ENCODE measurements at places on chromosomes 4 and X. TPM values are rescaled to one million over a fixed set of nuclear protein-coding genes. Genes with fewer than 3 reads are reported as not detected.

GRCh38 chr4:65592089-65592488, 78.2 kb downstream of the EPHA5 start:
- H3K36me3 ChIP-seq: no peaks in the 10 kb centered on the region
- no peak for DNase-seq
- no peaks in the 10 kb centered on the region for H3K4me1 ChIP-seq
- H3K27me3 ChIP-seq: no peaks in the 10 kb centered on the region

CT83 gene
- not detected for polyA plus RNA-seq

GPR173 gene
- 4.0 TPM for polyA plus RNA-seq

KLHL4 gene
- 4.8 TPM for polyA plus RNA-seq

CFAP47 gene
- polyA plus RNA-seq: 0.08 TPM

UFSP2 gene
- 76.4 TPM for polyA plus RNA-seq

GRCh38 chrX:48957477-48957826, at the start of gene OTUD5:
TSS of gene OTUD5 (minus strand) at chrX:48957607. CDS start at chrX:48957570, 37 bp downstream.
- H3K4me1 ChIP-seq: peaks cover 6% of the 10 kb centered on the region
- no peaks in the 10 kb centered on the region for H3K27me3 ChIP-seq
- peak within 1 kb of the TSS; percentile 85 for H3K27ac ChIP-seq
- DNase-seq: no peak
- no peaks in the 10 kb centered on the region for H3K36me3 ChIP-seq
- H3K4me3 ChIP-seq: peak within 1 kb of the TSS; percentile 24

SLITRK4 gene
- 27.6 TPM for polyA plus RNA-seq

DNA sequence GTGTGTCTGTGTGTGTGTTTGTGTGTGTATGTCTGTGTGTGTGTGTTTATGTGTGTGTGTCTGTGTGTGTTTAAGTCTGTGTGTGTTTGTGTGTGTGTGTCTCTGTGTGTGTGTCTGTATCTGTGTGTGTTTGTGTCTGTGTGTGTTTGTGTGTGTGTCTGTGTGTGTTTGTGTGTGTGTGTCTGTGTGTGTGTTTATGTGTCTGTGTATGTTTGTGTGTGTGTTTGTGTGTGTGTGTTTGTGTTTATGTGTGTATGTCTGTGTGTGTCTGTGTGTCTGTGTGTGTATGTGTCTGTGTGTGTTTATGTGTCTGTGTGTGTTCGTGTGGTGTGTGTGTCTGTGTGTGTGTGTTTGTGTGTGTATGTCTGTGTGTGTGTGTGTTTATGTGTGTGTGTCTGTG, 11.4 kb downstream of the IL9R start:
- DNase-seq: no peak
- H3K4me3 ChIP-seq: no peak overlapping the region
- H3K27ac ChIP-seq: no peak overlapping the region
- no peaks in the 10 kb centered on the region for H3K36me3 ChIP-seq
- H3K27me3 ChIP-seq: no peaks in the 10 kb centered on the region

MAGEB3 gene
- polyA plus RNA-seq: not detected

GRCh38 chrX:133648594-133648993, 233.3 kb upstream of the GPC4 start:
- no peaks in the 10 kb centered on the region for H3K4me1 ChIP-seq
- H3K4me3 ChIP-seq: no peak overlapping the region
- peaks cover 3% of the 10 kb centered on the region for H3K27me3 ChIP-seq

DNA sequence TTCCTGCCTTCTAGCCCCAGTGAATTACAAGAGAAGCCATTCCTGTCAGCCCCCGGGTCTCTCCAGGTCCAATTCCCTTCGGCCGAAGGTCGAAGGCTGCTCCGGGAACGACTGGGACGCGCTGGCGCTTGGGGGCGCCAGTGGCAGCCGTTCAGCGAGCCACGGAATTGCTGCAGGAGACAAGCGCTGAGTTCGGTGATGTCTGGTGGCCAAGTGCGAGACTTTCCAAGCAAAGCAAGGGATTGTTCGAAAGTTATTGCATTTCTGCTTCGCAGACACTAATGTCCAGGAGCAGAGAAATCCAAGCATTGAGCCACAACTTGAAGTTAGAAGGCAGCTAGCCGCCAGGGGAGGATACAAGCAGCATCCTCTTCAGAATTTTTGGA, 1.1 kb upstream of the DKK2 start:
- DNase-seq: peak; percentile 14
- H3K27ac ChIP-seq: no peak overlapping the region
- H3K27me3 ChIP-seq: peaks cover 44% of the 10 kb centered on the region
- no peak overlapping the region for H3K4me3 ChIP-seq

- no peaks in the 10 kb centered on the region for H3K27me3 ChIP-seq
- no peak overlapping the region for H3K27ac ChIP-seq
- no peak overlapping the region for H3K4me3 ChIP-seq
- H3K4me1 ChIP-seq: no peaks in the 10 kb centered on the region
Measured at GRCh38 chr4:10639100-10639499, 45.5 kb downstream of the CLNK start.

DNA sequence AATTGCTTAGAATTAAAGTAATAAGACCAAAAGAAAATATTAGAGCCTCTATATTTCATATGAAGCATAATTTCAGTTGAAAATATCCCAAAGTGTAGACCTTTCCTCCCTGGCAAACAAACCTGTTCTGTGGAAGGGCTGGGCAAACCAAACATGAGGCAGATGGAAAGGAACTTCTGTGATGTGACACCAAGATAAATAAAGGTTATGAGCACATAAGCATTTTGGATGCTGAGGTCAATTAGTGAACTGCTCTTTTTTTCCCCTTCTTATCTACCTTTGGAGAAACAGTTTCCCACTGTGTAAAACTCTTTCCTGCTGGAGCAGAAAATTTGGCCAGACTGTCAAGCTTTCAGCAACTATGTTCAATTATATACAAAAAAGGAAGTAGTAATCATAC, 109.6 kb upstream of the STIM2 start:
- H3K27ac ChIP-seq: no peak overlapping the region
- H3K4me3 ChIP-seq: no peak overlapping the region
- no peak for DNase-seq
- no peaks in the 10 kb centered on the region for H3K36me3 ChIP-seq
- no peaks in the 10 kb centered on the region for H3K27me3 ChIP-seq

MEPE gene
- not detected for polyA plus RNA-seq

GABRE gene
- 0.92 TPM for polyA plus RNA-seq

DNA sequence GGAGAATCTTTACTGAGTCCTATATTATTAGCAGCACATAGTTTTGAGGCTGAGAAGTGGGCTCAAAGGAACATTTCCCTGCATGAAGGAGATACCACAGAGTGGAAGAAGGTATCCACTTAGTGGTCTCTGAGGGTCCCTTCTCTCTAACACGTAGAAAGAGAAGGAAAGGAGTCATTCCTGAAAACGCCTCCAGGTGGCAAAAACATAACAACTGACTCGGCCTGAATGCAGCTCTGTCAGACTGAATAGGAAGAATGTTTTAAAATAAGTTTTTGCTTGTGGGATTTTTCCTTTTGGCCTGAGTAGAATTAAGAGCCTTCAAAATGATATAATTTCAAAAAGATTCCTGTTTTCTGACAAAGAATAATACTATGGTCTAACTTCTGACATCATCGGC, 23.3 kb downstream of the RPGR start:
- no peaks in the 10 kb centered on the region for H3K36me3 ChIP-seq
- DNase-seq: no peak
- no peaks in the 10 kb centered on the region for H3K4me1 ChIP-seq
- H3K27me3 ChIP-seq: no peaks in the 10 kb centered on the region
- H3K4me3 ChIP-seq: no peak overlapping the region

DNA sequence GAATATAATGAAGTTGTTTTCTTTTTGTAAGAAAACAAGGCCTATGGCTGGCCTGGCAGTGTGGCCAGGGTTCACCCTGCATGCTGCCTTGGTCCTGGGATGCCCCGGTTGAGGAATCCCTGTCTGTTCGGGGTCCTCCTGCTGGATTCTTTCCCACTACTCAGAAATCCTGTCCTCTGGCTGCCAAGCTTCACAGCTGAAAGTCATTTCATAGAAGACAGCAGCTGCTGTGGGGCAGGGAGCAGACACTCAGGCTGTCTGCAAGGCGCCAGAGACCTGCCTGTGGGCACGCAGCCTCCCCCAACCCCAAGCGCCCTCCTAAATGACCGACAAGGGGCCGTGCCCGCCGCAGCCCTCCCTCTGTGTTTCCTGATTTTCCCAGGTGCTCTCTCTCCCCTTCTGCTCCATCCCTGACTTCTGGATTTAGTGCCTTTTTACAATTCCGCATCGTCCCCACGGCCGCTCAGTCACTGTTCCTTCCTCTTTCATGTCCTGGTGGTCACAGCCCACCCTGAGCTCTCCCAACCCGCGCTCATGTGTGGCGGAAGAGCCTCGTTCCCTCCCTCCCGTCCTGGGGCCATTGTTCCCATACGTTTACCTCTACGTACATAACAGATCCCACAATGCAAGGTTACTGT, 27.5 kb downstream of the ZFYVE28 start:
- no peak overlapping the region for H3K4me3 ChIP-seq
- H3K4me1 ChIP-seq: no peaks in the 10 kb centered on the region
- no peaks in the 10 kb centered on the region for H3K27me3 ChIP-seq
- no peaks in the 10 kb centered on the region for H3K36me3 ChIP-seq
- no peak overlapping the region for H3K27ac ChIP-seq

- H3K4me3 ChIP-seq: no peak overlapping the region
- DNase-seq: no peak
- H3K27ac ChIP-seq: no peak overlapping the region
- no peaks in the 10 kb centered on the region for H3K36me3 ChIP-seq
- H3K4me1 ChIP-seq: no peaks in the 10 kb centered on the region
Measured at GRCh38 chr4:66294638-66295037, 624.3 kb upstream of the EPHA5 start.

DNA sequence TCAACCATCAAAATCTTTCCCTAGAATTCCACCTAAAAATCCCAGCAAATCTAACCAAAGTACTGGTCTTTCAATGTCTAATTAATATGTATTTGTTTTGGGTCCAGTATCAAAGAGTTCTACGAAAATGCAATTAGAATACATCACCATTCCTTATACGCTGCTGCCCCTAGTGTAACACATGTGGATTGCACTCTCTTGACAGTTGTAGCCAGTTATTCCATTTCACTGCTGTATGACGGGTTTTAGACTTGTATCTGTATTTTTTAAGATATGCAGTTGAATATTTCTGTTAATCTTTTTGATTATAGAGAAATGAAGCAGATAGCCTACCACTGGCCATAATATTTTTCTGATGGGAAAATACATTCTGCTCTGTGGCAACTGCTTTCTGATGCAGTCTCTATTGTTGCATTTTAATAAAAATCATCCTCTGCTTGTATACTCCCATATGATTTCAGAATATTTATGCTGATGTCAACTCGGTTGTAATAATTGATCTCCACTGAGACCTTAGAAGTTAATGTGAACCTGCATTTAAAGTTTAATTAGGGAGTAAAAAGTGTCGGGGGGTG, 17.1 kb upstream of the PAGE2B start:
- no peak overlapping the region for H3K27ac ChIP-seq
- no peaks in the 10 kb centered on the region for H3K36me3 ChIP-seq
- no peaks in the 10 kb centered on the region for H3K4me1 ChIP-seq
- no peak overlapping the region for H3K4me3 ChIP-seq

CCDC160 gene
- 0.11 TPM for polyA plus RNA-seq

GRCh38 chr4:143358923-143359643, 22.4 kb downstream of the GAB1 start:
- peak overlapping the region; percentile 49 for H3K27ac ChIP-seq
- peaks cover 81% of the 10 kb centered on the region for H3K4me1 ChIP-seq
- no peaks in the 10 kb centered on the region for H3K27me3 ChIP-seq

SMIM31 gene
- polyA plus RNA-seq: not detected

GRCh38 chr4:1380368-1381151, 25.7 kb downstream of the NKX1-1 start:
- peak; percentile 4 for DNase-seq
- H3K4me1 ChIP-seq: no peaks in the 10 kb centered on the region
- H3K4me3 ChIP-seq: no peak overlapping the region
- H3K36me3 ChIP-seq: no peaks in the 10 kb centered on the region

DOCK11 gene
- 15.5 TPM for polyA plus RNA-seq

DNA sequence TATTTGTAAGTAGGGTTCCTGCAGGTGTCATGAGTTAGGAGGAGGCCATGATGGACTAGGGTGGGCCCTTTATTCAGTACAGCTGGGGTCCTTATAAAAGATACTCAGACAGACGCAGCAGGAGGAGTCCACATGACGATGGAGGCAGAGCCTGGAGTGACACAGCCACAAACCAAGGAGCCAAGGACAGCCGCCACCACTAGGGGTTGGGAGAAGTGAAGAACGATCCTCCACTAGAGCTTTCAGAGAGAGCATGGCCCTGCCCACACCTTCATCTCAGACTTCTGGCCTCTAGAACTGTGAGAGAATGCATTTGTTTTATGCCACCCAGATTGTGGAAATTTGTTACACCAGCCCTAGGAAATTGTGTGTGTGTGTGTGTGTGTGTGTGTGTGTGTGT, 31.1 kb downstream of the JAKMIP1 start:
- no peaks in the 10 kb centered on the region for H3K4me1 ChIP-seq
- no peaks in the 10 kb centered on the region for H3K36me3 ChIP-seq
- no peak overlapping the region for H3K27ac ChIP-seq
- DNase-seq: no peak
- H3K27me3 ChIP-seq: no peaks in the 10 kb centered on the region

DNA sequence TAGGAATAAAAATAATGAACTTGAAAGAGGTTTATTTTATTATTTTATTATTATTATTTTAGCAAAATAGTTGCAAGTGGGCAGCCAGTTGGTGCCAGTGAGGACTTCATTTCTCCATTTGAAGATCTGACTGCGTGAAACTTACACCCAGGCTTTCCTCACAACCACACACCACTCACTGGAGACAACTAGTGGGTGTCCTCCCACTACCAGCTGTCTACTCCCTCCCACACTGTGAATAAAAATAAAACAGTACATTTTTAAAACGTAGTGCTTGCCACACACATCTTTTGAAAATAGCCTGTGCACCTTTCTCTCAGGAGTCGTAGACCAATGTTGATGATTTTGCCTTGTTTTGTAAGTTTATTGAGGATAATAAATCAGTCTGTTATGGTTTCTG, 7.4 kb downstream of the FGF13 start:
- no peak overlapping the region for H3K4me3 ChIP-seq
- peaks cover 15% of the 10 kb centered on the region for H3K27me3 ChIP-seq
- DNase-seq: no peak
- no peaks in the 10 kb centered on the region for H3K4me1 ChIP-seq
- H3K36me3 ChIP-seq: no peaks in the 10 kb centered on the region

GRCh38 chrX:44596277-44596676, 53.6 kb upstream of the FUNDC1 start:
- H3K36me3 ChIP-seq: no peaks in the 10 kb centered on the region
- H3K27ac ChIP-seq: no peak overlapping the region
- no peak overlapping the region for H3K4me3 ChIP-seq
- H3K27me3 ChIP-seq: no peaks in the 10 kb centered on the region

DNA sequence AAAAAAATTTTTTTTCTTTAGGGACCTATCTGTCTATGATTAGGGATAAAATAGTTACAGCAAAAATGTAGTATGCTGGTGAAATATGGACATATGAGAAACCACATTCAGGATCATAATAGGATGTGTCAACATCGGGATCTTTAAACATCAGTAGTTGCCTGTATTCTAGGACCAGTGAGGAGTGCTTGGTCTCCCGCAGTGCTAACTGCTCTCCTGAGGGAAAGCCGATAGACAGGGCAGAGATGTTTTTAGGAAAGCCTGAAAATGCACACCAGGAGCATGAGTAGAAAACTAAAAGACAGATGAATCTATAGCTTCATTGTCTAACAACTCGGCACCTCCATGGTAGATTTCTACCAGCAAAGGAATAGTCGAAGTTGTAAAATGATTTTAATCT, 178.1 kb upstream of the SMIM31 start:
- H3K27ac ChIP-seq: no peak overlapping the region
- no peaks in the 10 kb centered on the region for H3K4me1 ChIP-seq
- H3K36me3 ChIP-seq: no peaks in the 10 kb centered on the region
- no peak for DNase-seq
- no peaks in the 10 kb centered on the region for H3K27me3 ChIP-seq
